ENCODE measurements at places on chromosomes 1 and 21. TPM values are rescaled to one million over a fixed set of nuclear protein-coding genes. Genes with fewer than 3 reads are reported as not detected.

GRCh38 chr1:91805311-91805801 lies 80.6 kb downstream of the TGFBR3 start:
- H3K27ac ChIP-seq = peak overlapping the region; percentile 89
- DNase-seq = peak; percentile 19
- peaks cover 10% of the 10 kb centered on the region for H3K27me3 ChIP-seq
- H3K36me3 ChIP-seq = peaks cover 1% of the 10 kb centered on the region

- no peak overlapping the region for H3K27ac ChIP-seq
- H3K4me1 ChIP-seq = no peaks in the 10 kb centered on the region
- no peak overlapping the region for H3K4me3 ChIP-seq
- no peaks in the 10 kb centered on the region for H3K36me3 ChIP-seq
These were observed 13.9 kb upstream of the TRIM33 start for GRCh38 chr1:114524944-114525343.

DNA sequence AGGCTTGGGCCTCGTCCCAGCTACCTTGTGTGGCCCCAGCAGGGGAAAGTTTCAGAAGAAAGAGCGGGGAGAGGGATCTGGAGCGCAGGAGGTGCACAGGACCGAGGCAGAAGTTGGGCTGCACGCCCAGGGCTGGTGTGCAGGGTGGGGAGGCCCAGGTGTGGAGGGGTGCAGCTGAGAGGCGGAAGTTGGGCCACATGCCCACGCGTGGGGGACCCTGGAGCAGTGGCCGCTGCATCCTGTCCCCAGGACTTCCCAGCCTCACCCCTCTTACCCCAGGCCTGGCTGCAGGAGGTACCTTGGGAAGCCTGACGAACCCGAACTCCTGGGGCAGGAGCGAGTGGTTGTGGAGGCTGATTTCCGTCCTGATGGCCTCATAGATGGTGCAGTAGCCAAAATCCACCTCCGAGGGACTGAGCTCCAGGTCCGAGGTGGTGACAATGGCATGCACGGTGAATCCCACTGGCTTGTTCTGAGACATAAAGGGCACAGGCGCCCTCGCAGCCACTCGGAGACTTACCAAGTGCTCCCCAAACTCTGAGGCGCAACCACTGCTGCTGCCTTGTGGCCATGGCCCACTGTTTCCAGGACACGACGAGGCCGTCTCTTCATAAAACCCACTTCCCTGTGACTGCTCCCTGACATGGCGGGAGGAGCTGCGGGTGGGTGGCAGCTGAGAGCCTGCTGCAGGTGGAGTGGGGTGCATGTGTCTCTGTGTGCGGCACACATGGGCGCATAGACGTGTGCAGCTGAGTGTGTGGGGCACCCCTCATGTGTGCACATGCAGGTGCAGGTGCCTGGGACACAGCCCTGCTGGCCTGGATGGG lies 20.4 kb upstream of the TMEM52 start:
- DNase-seq = no peak
- no peaks in the 10 kb centered on the region for H3K4me1 ChIP-seq
- H3K36me3 ChIP-seq = no peaks in the 10 kb centered on the region

- no peak for DNase-seq
- no peaks in the 10 kb centered on the region for H3K4me1 ChIP-seq
- no peak overlapping the region for H3K4me3 ChIP-seq
- no peak overlapping the region for H3K27ac ChIP-seq
These were observed 14.0 kb downstream of the NAV1 start for GRCh38 chr1:201552941-201553351.

DNA sequence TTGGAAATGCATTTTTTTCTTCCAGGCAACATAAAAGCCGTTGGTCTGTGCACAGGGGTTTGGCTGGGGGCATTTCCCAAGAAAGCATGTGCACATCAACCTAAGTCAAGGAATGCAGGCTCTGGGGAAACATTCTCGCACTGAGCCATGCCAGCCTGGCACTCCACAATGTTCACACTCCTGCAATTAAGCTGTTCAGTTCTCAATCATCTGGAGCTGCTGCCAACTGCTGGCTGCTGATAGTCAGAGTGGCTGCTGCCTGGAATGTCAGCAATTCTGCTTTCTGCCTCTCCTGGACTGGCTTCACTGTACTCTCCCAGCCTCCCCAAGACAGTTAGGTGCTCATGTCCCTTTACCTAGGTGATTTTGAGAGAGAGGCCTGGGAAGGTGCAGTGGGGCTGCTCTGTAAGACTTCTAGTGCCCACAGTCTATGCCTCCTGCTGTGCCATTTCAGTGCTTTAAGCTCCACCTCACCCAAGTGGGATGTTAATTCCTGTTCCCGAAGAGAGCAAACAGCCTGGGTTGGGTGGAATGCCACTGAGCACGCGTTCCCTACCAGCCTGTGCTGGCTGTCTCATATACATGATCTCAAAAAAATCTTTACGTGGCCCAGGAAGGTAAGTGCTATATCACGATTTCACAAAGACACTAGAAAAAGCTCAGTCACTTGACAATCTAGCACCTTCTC lies 131.7 kb downstream of the BRINP2 start:
- H3K27me3 ChIP-seq = peaks cover 17% of the 10 kb centered on the region
- DNase-seq = no peak
- H3K36me3 ChIP-seq = no peaks in the 10 kb centered on the region
- H3K4me1 ChIP-seq = no peaks in the 10 kb centered on the region

GRCh38 chr1:99943223-99943794 lies 26.5 kb upstream of the SLC35A3 start:
- H3K27ac ChIP-seq = no peak overlapping the region
- no peaks in the 10 kb centered on the region for H3K27me3 ChIP-seq
- DNase-seq = no peak
- no peak overlapping the region for H3K4me3 ChIP-seq
- no peaks in the 10 kb centered on the region for H3K4me1 ChIP-seq

The IRF6 gene
- total RNA-seq = 2.4 TPM

DNA sequence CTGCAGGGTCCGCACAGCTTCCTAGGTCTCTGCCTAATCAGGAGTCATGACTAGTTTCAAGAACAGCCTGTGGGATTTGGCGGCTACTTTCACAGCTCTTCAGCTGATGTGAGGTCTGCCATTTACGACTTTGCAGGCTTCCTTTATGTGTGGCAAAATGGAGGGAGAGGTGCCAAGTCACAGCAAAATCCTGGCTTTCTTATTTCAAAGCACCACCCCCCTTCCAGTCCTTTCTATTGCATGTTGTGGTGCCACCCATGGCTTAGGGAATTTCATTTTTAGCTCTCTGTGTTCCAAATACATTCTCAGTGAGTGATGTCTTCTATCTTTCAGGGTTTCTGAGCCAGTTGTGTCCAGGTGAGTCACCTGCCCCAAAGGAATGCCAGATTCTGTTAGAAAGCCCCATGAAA lies 75.1 kb upstream of the WLS start:
- no peaks in the 10 kb centered on the region for H3K27me3 ChIP-seq
- H3K4me3 ChIP-seq = no peak overlapping the region
- H3K27ac ChIP-seq = no peak overlapping the region
- no peak for DNase-seq

GRCh38 chr1:145936247-145936646 lies 9.0 kb upstream of the RBM8A start:
- no peak overlapping the region for H3K4me3 ChIP-seq
- DNase-seq = no peak
- peaks cover 11% of the 10 kb centered on the region for H3K36me3 ChIP-seq
- peaks cover 17% of the 10 kb centered on the region for H3K4me1 ChIP-seq
- H3K27ac ChIP-seq = no peak overlapping the region

Data from activated naive CD8-positive, alpha-beta T cell treated with anti-CD3 and anti-CD28 coated beads for 36 hours (primary cell).